ENCODE measurements at places on chromosomes 5 and 9.

- peak; percentile 65 for DNase-seq
Observed at GRCh38 chr5:32504989-32505596, 60.6 kb upstream of the ZFR start.

GRCh38 chr5:67405101-67405364 lies 208.4 kb upstream of the CD180 start:
- no peak for DNase-seq

GRCh38 chr5:171639966-171640365 lies 145.7 kb upstream of the SMIM23 start:
- no peak for DNase-seq

DNA sequence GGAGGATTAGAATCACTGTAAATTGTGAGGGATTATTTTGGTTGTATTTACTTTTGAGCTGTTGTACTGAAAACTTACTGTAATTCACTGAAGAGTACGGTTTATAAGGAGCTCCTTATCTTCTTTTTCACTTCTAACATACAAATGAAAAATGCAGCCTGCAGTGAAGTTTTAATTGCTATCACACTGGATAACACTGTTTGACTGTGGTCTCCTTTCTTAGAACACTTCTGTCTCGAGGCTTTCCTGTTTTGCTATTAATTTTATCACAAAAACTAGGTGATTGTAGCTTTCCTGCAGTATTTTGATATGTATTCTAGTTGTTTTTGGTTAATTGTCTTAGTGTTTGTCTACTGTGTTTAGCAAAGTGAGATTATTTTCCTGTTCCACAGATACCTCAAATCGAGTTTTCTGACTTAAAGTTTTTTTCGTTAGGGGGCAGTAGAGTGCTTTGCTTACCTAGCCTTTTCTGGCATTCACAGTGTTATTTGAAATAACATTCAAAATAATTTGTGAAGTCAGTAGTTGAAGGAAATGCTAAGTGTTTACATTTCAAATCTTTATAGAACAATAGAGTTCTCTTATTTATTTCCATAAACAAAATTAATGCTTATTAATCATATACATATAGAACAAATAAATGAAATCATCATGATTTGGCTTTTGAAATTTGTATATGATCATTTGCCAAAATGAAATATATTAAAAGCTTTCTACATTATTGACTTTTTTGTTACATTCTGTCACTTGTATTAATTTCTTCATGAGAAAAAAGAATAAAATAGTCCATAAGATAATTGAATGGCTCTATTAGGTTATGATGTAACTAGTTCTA lies 52.9 kb downstream of the COMMD10 start:
- DNase-seq, result no peak

DNA sequence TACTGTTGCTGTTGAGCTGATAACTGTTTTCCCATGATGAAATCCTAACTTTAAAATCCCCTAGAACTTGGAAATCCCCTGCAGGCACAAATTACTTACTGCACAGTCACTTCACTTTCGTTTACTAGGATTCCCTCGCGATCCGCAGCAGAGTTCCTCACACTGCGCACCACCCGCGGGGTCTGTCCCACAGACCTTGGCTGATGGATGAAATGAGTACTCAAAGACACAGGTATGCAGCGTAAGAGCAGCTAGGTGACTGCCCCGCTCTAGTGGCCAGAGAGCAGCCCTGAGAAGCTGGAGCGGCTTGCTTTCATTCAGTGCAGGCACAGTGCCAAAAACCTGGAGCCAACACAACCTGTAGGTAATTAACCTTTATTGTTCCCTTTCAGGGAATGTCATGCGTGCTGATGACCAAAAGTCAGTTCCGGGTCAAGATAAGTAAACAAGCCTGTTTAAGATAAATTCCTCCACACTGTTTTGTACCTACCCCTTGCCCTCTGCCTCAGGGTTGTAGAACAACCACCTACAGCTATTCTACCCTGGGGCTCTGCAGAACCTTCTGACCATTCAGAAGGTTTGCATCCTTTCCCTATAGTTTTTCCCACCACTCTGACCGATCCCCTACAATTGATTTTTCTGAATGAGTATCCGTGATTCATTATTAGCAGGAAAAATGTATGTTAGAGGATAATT lies 191.2 kb downstream of the CDH9 start:
- DNase-seq, result no peak

Measured in CMK (cell line).